ENCODE measurements at places on chromosomes 13 and 19.

- H3K36me3 ChIP-seq: no peaks in the 10 kb centered on the region
- peaks cover 73% of the 10 kb centered on the region for H3K4me1 ChIP-seq
- no peak overlapping the region for H3K4me3 ChIP-seq
- DNase-seq: no peak
These were observed 21.2 kb downstream of the RANBP3 start for GRCh38 chr19:5956728-5957127.

DNA sequence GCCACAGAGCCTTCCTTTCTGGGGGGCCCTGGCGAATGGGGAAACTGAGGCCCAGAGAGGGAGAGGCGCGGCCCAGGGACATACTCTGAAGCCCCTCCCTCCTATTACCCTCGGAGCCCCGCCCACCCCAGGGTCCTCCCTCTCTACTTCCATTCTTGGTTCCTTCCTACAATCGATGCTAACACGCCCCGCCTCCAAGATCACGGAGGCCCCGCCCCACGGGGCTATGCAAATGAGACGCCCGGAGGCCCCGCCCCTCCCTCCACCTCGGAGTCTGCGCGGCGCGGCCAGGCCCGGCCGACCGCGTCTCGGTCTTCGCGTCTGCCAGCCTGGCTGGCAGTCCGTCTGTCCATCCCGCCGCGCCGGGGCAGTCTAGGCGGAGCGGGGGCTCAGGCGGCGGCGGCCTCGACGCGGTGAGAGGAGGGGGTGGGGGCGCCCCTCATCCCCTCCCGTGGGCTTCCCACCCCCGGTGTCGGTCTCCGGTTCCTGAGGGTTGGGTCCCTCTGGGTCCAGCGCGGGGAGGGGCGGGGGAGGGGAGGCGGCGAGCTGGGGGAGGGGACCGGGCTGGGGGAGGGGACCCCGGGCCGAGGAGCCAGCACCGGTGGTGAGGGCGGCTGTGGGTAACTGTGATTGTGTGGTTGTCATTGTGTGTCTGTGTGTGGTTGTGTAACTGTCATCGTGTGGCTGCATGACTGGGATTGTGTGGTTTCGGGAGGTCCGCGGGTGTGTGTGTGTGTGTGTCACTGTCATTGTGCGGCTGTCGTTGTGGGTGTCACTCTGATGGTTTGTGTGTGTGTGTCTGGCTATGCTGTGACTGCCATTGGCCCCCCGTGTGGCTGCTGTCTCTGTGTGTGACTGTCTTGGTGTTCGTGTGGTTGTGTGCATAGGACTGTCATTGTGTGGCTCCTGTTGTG lies at the start of gene PLPPR2:
Gene PLPPR2, plus strand, starts transcription at position 273 of the 914 bp plus-strand sequence. CDS start 2,242 bp downstream, outside the sequence.
- no peaks in the 10 kb centered on the region for H3K36me3 ChIP-seq
- H3K27ac ChIP-seq: peak within 1 kb of the TSS; percentile 23
- peak within 1 kb of the TSS; percentile 41 for H3K4me3 ChIP-seq

- no peak overlapping the region for H3K4me3 ChIP-seq
- no peaks in the 10 kb centered on the region for H3K36me3 ChIP-seq
- no peaks in the 10 kb centered on the region for H3K27me3 ChIP-seq
- H3K27ac ChIP-seq: no peak overlapping the region
- DNase-seq: no peak
These were observed 30.7 kb downstream of the GPR180 start for GRCh38 chr13:94632226-94632980.

GRCh38 chr13:35886332-35887114 lies 244.7 kb downstream of the DCLK1 start:
- H3K27me3 ChIP-seq: no peaks in the 10 kb centered on the region
- H3K4me1 ChIP-seq: no peaks in the 10 kb centered on the region
- no peak overlapping the region for H3K4me3 ChIP-seq
- H3K36me3 ChIP-seq: no peaks in the 10 kb centered on the region

DNA sequence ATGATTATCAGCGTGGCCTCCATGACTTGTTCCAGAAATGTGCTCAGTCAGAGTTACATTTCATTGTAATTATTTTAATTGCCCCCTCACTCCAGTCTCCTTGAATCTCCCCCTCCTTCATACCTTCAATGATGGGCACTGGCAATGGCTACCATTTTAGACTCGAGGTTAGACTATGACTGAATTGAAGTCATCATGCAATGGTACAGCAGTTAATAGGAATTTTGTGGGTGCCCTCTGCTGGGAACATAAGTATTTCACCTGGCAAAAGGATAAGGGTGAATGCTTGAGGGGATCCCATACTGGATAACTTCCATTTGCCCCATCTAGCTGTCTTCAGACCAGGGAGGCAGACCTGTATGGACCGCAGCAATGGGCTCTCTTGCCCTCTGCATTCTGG lies 32.2 kb upstream of the USP12 start:
- H3K27ac ChIP-seq: no peak overlapping the region
- no peak overlapping the region for H3K4me3 ChIP-seq
- no peaks in the 10 kb centered on the region for H3K27me3 ChIP-seq
- no peaks in the 10 kb centered on the region for H3K36me3 ChIP-seq
- no peak for DNase-seq
- H3K4me1 ChIP-seq: no peaks in the 10 kb centered on the region

- H3K4me1 ChIP-seq: no peaks in the 10 kb centered on the region
- no peaks in the 10 kb centered on the region for H3K36me3 ChIP-seq
- DNase-seq: no peak
These were observed 611.4 kb downstream of the PCDH9 start for GRCh38 chr13:66618702-66619101.

DNA sequence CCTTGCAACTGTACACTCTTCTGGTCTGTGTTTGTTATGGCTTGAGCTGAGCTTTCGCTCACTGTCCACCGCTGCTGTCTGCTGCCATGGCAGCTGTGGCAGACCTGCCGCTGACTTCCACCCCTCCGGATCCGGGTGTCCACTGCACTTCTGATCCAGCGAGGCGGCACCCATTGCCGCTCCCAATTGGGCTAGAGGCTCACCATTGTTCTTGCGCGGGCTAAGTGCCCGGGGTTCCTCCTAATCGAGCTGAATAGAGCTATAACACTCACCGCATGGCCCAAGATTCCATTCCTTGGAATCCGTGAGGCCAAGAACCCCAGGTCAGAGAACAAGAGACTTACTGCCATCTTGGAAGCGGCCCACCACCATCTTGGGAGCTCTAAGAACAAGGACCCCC lies 2.2 kb upstream of the PSMC4 start:
- H3K4me1 ChIP-seq: peaks cover 36% of the 10 kb centered on the region
- H3K36me3 ChIP-seq: no peaks in the 10 kb centered on the region
- peak overlapping the region; percentile 95 for H3K27ac ChIP-seq
- peak overlapping the region; percentile 88 for H3K4me3 ChIP-seq
- H3K27me3 ChIP-seq: no peaks in the 10 kb centered on the region

DNA sequence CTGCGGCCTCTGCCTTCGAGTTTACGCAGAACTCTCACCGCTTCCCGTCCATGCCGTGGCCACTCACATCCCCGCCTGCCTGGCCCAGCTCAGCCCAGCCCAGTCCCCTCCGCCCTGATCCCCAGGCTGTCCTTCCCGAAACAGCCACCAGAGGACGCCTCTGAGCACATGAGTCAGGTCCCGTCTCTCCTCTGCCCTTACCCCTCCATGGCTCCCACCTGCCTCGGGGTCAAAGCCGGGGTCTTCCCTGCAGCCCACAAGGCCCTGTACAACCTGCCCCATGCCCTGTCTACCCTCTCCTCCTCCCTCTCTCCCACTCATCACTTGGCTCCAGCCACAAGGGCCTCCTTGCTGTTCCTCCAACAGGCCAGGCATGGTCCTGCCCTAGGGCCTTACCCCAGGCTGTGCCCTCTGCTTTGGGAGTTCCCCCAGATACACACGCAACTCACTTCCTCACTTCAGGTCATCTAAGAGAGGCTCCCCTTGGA lies 8.1 kb upstream of the SEMA6B start:
- H3K4me1 ChIP-seq: no peaks in the 10 kb centered on the region
- no peak overlapping the region for H3K27ac ChIP-seq
- no peaks in the 10 kb centered on the region for H3K36me3 ChIP-seq
- no peak overlapping the region for H3K4me3 ChIP-seq
- DNase-seq: peak; percentile 40

DNA sequence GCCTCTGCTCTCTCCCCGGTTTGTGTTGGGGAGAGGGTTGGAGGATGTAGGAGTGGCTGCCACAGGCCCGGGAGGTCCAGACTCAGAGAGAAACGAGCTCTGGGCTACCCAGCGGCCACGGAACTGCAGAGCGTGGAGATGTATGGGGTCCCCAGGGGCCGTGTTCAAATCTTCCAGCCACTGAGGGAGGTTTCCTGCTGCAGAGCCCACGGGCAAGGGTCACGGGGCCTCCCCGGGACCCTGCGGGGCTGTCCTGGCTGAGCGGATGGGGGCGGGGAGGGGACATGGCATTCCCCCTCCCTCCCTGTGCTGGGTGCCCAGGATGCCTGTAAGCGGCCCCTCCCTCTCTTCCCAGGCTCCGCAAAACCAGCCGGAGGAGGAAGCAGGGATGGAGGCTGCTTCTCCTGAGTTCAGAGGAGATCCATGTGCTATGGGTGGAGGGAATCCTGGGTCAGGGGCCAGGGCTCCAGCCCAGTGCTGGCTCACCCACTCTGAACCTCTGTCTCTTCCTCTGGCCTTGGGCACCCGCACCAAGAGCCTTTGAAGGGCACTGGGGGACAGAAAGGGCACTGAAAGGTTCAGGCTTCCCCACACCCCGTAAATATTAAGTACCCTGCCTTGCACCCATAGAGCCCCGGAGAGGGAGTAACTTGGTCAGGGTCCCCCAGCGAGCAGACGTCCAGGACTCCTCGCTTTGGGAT lies 22.6 kb downstream of the SMIM24 start:
- no peak overlapping the region for H3K4me3 ChIP-seq

- no peak for DNase-seq
- no peaks in the 10 kb centered on the region for H3K27me3 ChIP-seq
- H3K36me3 ChIP-seq: peaks cover 9% of the 10 kb centered on the region
- no peak overlapping the region for H3K27ac ChIP-seq
- H3K4me1 ChIP-seq: no peaks in the 10 kb centered on the region
- H3K4me3 ChIP-seq: no peak overlapping the region
These were observed 6.5 kb upstream of the HNRNPM start for GRCh38 chr19:8438236-8438635.

DNA sequence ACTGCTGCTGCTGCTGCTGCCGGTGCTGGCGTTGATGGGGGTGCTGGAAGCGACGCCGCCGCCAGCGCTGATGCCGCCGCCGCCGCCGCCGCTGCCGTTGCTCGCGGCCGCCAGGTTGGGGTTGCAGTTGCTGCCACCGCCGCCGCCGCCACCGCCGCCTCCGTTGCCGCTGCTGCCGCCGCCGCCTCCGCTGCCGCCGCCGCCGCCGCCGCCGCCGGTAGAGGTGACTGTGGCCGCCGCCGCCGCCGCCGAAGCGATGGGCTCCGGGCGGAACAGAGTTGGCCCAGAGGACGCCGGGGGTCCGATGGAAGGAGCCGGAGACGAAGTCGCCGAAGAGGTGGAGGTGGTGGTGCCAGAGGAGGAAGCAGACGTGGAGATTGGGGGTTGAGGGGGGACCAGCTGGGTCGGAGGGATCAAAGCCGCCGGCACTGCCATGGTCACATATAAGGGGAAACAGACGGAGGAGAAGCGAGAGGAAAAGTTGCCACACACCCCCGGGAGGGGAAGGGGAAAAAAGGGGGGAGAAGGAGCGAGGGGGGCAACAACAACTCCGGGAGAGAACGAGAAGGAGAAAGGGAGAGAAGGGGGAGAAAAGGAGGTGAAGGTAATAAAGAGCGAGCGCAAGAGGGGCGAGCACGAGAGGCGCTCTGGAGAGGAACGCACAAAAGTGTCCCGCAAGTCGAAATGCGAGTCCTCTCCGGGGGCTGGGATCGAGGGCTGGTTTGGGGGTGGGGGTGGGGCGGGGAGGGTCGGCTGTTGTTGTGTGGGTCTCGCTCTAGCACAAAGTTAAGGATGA lies 471 bp downstream of the DACH1 start:
- H3K4me1 ChIP-seq: no peaks in the 10 kb centered on the region
- no peaks in the 10 kb centered on the region for H3K36me3 ChIP-seq
- no peaks in the 10 kb centered on the region for H3K27me3 ChIP-seq
- H3K4me3 ChIP-seq: peak overlapping the region; percentile 23

DNA sequence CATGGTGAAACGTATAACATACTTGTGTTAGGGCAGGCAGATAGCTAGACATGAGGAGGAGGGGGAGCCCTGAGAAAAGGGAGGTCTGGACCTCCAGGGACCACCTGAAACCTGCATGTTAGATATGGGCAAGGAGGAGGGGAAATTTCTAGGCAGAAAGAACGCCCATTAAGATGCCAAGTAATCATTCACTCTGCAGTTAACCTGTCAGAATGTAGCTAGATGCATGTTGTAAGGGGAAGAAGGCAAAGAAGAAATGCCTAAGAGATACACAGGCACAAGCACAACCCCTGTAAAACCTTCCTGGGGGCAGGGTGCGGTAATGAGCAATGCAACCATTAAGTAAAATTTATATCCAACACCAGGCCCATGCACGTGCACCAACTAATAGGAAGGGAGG lies 1055.3 kb upstream of the SPRY2 start:
- H3K36me3 ChIP-seq: no peaks in the 10 kb centered on the region
- H3K27me3 ChIP-seq: no peaks in the 10 kb centered on the region
- no peaks in the 10 kb centered on the region for H3K4me1 ChIP-seq
- H3K4me3 ChIP-seq: no peak overlapping the region
- no peak overlapping the region for H3K27ac ChIP-seq

DNA sequence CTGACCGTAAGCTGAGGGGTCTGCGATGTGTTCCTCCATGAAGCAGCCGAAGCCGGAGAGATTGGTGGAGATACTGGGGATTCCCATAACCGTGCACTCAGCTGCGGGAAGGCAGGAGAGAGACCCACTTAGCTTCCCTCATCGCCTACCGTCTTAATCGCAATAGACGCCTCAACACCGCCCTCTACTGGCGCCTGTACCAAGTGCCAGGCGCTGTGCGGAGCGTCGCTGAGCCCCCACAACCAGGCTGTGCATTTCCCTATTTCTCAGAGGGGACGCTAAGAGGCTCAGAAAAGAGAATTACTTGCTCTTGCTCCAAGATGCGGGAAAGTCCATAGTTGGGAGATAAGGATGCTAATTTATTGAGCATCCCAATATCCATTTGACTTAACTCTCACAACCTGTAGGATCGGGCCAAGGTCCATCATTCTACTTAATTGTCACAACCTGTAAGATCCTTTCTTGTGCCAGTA lies 5.8 kb downstream of the FTL start:
- no peak overlapping the region for H3K4me3 ChIP-seq
- peak; percentile 75 for DNase-seq
- H3K36me3 ChIP-seq: peaks cover 6% of the 10 kb centered on the region
- H3K27ac ChIP-seq: no peak overlapping the region
- H3K4me1 ChIP-seq: peaks cover 11% of the 10 kb centered on the region

- no peaks in the 10 kb centered on the region for H3K4me1 ChIP-seq
- no peaks in the 10 kb centered on the region for H3K36me3 ChIP-seq
- no peak overlapping the region for H3K4me3 ChIP-seq
- no peaks in the 10 kb centered on the region for H3K27me3 ChIP-seq
These were observed 41.2 kb downstream of the NFIX start for GRCh38 chr19:13036366-13036976.

Data from naive thymus-derived CD4-positive, alpha-beta T cell (primary cell).